CD8-positive, alpha-beta memory T cell (primary cell): ENCODE measurements at places on chromosomes 1 and 21. TPM values are rescaled to one million over a fixed set of nuclear protein-coding genes. Genes with fewer than 3 reads are reported as not detected.
A peak's percentile ranks its signal among the peaks of the same experiment; 100 is the strongest.

The SYPL2 gene
- total RNA-seq, result 0.07 TPM

The PADI1 gene
- not detected for total RNA-seq

The MYOG gene
- total RNA-seq, result not detected

The AMY1A gene
- not detected for total RNA-seq

The DCST1 gene
- total RNA-seq, result not detected

The OR2L8 gene
- total RNA-seq, result not detected

The UBQLN4 gene
- total RNA-seq, result 61.9 TPM

The HFM1 gene
- total RNA-seq, result not detected

The LAMC1 gene
- total RNA-seq, result 0.33 TPM

GRCh38 chr1:240117930-240118329, 26.2 kb downstream of the FMN2 start:
- no peaks in the 10 kb centered on the region for H3K27me3 ChIP-seq
- H3K27ac ChIP-seq, result no peak overlapping the region
- H3K4me1 ChIP-seq, result no peaks in the 10 kb centered on the region
- H3K36me3 ChIP-seq, result no peaks in the 10 kb centered on the region
- no peak overlapping the region for H3K4me3 ChIP-seq
- no peak for DNase-seq

GRCh38 chr1:178457651-178458050, 39.1 kb downstream of the CLEC20A start:
- no peaks in the 10 kb centered on the region for H3K27me3 ChIP-seq
- no peak overlapping the region for H3K27ac ChIP-seq
- H3K4me3 ChIP-seq, result no peak overlapping the region
- H3K36me3 ChIP-seq, result no peaks in the 10 kb centered on the region

DNA sequence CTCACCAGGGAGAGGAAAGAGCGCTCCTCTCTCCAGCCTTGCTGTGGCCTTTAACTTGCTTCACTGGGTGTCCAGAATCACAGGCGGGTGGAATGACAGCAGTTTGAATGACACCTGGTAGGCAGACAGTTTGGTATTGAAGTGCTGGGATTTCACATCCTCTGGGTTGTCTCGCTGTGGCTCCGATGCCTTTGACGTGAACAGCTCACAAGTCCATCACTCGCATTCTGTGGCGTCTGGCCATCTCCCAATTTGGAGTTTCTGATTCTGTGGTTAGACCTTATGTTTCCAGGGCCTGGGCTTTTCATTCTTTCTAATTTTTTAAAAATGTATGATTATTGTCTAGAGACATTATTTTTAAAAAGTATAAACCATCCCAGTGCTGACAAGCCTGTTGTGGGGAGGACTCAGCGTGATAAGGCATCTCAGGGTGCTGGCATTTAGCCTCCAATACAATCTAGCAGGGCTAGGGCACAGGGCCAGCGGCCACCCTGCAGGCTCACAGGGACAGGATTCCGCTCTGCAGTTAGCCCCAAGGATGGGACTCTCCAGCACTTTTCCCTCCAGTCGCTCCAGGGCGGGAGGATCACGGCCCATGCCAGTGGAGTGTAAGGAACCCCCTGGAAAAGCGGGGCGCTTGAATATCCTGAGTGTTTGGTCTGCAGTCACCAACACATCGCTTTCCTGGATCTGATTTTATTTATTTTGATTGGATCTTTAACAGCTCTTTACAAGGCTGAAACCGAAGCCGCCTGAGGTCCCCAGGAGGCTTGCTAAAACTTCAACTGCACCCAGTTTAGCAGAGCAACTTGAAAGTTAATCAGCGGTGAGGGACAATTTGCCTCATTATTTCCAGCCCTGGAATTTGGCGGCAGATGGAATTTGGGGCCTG, 178.3 kb downstream of the TRABD2B start:
- H3K27ac ChIP-seq, result no peak overlapping the region
- no peaks in the 10 kb centered on the region for H3K4me1 ChIP-seq
- DNase-seq, result no peak
- H3K27me3 ChIP-seq, result no peaks in the 10 kb centered on the region
- no peak overlapping the region for H3K4me3 ChIP-seq

DNA sequence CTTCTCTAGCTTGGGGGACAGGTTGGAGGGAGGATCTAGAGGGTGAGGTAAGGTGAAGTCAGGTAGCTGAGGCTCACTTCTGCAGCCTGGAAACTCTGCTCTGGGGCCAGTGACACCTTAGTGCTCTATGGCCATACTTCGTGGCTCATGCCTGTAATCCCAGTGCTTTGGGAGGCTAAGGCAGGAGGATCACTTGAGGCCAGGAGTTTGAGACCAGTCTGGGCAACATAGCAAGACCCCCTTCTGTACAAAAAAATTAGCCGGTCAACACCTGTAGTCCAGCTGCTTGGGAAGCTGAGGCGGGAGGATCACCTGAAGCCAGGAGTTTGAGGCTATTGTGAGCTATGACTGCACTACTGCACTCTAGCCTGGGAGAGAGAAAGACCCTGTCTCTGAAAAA, 5.8 kb downstream of the LMNA start:
- peaks cover 37% of the 10 kb centered on the region for H3K4me1 ChIP-seq
- H3K36me3 ChIP-seq, result no peaks in the 10 kb centered on the region
- H3K27me3 ChIP-seq, result no peaks in the 10 kb centered on the region
- no peak overlapping the region for H3K4me3 ChIP-seq

GRCh38 chr1:155226188-155226909, 17.9 kb downstream of the MTX1 start:
- peak overlapping the region; percentile 89 for H3K27ac ChIP-seq
- H3K4me3 ChIP-seq, result peak overlapping the region; percentile 93
- H3K36me3 ChIP-seq, result no peaks in the 10 kb centered on the region
- DNase-seq, result peak; percentile 88
- no peaks in the 10 kb centered on the region for H3K27me3 ChIP-seq
- peaks cover 17% of the 10 kb centered on the region for H3K4me1 ChIP-seq

DNA sequence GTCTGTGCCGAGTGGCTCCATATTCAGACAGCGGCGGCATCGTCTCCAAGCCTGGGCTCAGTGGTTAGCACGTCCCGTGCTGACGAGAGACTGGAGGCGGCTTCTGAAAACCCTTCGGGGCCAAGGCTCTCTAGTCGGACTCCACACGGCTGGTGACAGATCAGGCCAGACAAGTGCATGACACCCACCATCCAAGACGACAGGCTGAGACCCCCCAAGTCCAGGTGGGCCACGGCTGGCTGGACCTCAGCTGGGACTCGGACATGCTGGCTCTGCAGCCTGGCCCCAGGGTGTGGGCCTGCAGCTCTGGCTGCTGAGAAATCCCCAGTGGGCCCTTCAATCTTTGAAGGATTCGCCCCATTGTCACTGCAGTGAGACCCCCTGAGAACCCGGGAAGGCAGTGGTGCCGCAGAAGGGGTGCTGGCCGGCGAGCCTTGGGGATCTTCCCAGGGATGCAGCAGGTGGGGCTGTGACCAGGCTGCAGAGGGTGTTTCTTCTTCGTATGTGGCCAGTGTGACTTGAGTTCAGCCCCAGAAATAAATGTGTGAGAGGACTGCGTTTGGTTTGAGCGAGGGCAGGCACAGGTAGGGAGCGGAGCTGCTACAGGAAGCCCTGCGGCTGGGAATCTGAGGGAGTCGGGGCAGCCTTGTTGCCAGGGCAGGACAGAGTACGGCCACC, 15.9 kb upstream of the SLC19A1 start:
- no peak overlapping the region for H3K27ac ChIP-seq
- H3K27me3 ChIP-seq, result no peaks in the 10 kb centered on the region
- H3K4me3 ChIP-seq, result no peak overlapping the region
- peaks cover 5% of the 10 kb centered on the region for H3K4me1 ChIP-seq

DNA sequence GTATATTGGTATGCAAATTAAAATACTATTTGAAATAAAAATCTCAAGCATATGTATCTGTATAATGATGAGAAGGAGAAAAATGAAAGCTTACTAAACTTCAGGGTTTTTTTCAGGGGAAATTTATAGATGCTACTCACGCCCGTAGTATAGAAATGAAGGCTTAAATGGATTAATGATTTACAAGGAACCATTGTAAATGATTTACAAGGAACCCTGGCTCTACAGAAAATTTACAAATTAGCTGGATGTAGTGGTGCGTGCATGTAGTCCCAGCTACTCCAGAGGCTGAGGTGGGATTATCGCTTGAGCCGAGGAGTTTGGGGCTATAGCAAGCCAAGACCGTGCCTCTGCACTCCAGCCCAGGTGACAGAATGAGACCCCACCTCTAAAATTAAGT, 150.5 kb downstream of the PCBP3 start:
- no peaks in the 10 kb centered on the region for H3K36me3 ChIP-seq
- no peaks in the 10 kb centered on the region for H3K27me3 ChIP-seq
- no peak overlapping the region for H3K4me3 ChIP-seq
- H3K4me1 ChIP-seq, result no peaks in the 10 kb centered on the region

- no peaks in the 10 kb centered on the region for H3K27me3 ChIP-seq
- no peak for DNase-seq
- no peak overlapping the region for H3K4me3 ChIP-seq
- H3K27ac ChIP-seq, result no peak overlapping the region
These were observed 31.3 kb upstream of the CLCA4 start for GRCh38 chr1:86515597-86515996.

DNA sequence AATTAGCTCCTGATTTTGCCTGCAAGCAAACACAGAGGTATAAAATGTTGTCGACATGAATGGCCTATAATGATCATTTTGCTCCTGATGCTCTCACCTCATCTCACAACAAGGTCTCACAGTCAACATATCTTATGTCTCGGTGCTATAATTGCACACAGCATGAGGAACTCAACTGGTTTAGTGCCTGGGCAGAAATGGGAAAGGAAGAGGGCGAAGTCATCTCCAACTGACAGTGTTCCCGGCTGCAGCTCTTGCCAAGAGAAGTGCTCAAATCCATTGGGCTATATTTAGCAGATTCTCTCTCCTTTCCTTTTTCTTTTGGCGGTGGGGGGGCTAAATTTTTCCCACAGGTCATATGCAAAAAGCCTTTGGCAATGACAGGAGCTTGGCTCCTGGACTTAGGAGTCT, 53.0 kb downstream of the SLC45A1 start:
- DNase-seq, result no peak
- H3K4me1 ChIP-seq, result peaks cover 22% of the 10 kb centered on the region
- no peak overlapping the region for H3K27ac ChIP-seq

DNA sequence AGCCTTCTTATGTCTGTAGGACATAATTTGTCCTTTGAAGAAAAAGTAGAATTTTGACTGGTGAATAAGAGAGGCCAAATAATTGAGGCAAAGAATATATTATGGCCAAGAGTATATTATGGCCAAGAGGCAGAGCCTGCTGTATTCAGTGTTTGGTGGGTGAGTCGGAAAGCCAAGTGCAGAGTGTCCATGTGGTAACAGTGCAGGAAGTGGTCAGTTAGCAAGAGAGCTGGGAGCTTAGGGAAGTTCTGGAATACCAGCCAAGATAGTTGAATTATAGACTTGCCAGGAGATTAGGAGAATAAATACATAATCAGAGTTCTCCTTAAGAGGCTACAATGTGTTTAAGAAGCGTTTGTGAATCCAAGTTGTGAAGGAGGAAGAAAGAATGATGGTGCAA, 131.5 kb upstream of the LMO4 start:
- H3K27me3 ChIP-seq, result peaks cover 5% of the 10 kb centered on the region
- no peak overlapping the region for H3K27ac ChIP-seq
- no peaks in the 10 kb centered on the region for H3K36me3 ChIP-seq
- no peak overlapping the region for H3K4me3 ChIP-seq
- no peaks in the 10 kb centered on the region for H3K4me1 ChIP-seq

DNA sequence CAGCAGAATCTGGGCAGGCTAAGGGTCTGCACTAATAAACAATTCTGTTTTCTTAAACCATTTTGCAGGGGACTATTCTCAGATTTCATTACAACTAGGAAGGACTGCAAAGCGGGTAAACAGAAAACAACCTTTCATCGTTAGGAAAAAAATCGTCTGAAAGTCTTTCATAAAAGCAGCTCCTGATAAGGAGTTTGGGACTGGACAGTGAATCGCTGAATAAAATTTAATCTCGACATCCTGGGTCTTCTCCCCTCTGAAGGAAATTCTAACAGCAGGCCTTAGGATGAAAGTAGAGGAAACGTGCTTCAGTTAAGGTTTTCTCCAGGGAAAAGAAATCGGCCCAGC, 471 bp upstream of the MTF2 start:
- peak overlapping the region; percentile 84 for H3K27ac ChIP-seq
- DNase-seq, result no peak
- peaks cover 40% of the 10 kb centered on the region for H3K4me1 ChIP-seq
- no peaks in the 10 kb centered on the region for H3K36me3 ChIP-seq

DNA sequence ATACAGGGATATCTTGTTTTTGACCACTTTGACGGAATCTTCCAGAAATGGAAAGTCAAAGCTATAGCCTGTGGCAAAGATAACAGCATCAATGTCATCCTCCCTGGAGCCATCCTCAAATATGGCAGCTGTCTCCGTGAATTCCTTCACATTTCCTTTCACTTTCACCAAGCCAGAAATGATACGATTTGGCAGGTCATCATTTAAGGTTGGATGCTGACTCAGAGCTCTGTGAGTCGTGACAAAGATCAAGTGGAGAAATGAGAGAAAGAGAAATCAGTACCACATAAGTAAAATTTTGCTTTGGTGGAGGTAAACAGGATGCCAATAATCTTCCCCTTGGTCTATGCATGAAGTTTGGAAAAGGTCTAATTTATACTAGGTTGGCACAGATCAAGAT, 23.9 kb downstream of the FMO5 start:
- no peaks in the 10 kb centered on the region for H3K36me3 ChIP-seq
- no peak for DNase-seq
- no peaks in the 10 kb centered on the region for H3K27me3 ChIP-seq
- H3K4me3 ChIP-seq, result no peak overlapping the region

- no peak overlapping the region for H3K27ac ChIP-seq
- H3K4me3 ChIP-seq, result no peak overlapping the region
- no peaks in the 10 kb centered on the region for H3K4me1 ChIP-seq
- H3K27me3 ChIP-seq, result no peaks in the 10 kb centered on the region
- no peaks in the 10 kb centered on the region for H3K36me3 ChIP-seq
These were observed 94.1 kb upstream of the VANGL1 start for GRCh38 chr1:115547696-115548095.

DNA sequence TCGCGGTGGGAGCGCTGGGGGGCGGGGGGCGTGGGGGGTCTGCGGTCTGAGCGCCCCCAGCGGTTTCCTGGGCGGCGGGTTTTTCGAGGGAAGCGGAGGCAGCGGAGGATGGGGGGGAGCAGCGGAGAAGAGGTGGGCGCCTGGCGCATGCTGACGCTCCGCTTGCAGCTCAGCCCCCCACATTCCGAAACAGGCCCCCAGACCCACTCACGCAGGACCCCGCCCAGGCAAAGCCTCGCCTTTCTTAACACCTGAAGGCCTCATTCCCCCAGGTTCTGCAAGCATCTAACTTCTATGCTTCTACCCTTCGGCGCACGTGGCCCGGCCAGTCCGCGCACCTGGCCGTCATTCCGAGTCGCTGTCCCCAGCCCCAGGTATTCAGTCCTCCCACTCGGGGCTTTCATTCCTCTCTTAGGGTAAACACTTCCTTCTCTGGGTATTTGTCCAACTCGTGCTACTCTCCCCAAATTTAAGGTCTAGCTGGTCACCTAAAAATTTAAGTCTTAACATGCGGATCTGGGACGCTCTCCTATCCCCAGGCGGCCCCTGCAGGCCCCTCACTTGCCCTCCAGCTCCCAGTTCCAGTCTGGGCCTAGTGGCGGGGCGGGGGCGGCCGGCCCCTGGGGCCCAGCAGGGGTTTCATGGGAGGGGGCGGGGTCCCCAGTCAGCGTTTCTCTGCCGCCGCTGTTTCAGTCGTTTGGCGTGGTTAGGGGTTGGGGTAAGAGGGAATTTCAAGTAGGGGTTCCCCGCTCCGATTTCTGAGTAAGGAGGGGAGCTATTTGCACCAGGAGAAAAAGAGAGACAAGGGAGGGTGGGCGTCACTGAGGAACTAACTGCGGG, 2.8 kb upstream of the ZBTB7B start:
- peaks cover 21% of the 10 kb centered on the region for H3K4me1 ChIP-seq
- peak; percentile 64 for DNase-seq
- H3K4me3 ChIP-seq, result peak overlapping the region; percentile 66
- no peaks in the 10 kb centered on the region for H3K36me3 ChIP-seq

- H3K27me3 ChIP-seq, result no peaks in the 10 kb centered on the region
- DNase-seq, result no peak
- H3K4me1 ChIP-seq, result no peaks in the 10 kb centered on the region
- H3K27ac ChIP-seq, result no peak overlapping the region
These were observed 58.8 kb upstream of the ZNF644 start for GRCh38 chr1:91080650-91081049.
